Stimulated activated CD8-positive, alpha-beta memory T cell treated with anti-CD3 and anti-CD28 coated beads, Interleukin-4, amount 100 ng/mL, for 1 hour (primary cell): ENCODE measurements at places on chromosomes 3 and 15.

DNA sequence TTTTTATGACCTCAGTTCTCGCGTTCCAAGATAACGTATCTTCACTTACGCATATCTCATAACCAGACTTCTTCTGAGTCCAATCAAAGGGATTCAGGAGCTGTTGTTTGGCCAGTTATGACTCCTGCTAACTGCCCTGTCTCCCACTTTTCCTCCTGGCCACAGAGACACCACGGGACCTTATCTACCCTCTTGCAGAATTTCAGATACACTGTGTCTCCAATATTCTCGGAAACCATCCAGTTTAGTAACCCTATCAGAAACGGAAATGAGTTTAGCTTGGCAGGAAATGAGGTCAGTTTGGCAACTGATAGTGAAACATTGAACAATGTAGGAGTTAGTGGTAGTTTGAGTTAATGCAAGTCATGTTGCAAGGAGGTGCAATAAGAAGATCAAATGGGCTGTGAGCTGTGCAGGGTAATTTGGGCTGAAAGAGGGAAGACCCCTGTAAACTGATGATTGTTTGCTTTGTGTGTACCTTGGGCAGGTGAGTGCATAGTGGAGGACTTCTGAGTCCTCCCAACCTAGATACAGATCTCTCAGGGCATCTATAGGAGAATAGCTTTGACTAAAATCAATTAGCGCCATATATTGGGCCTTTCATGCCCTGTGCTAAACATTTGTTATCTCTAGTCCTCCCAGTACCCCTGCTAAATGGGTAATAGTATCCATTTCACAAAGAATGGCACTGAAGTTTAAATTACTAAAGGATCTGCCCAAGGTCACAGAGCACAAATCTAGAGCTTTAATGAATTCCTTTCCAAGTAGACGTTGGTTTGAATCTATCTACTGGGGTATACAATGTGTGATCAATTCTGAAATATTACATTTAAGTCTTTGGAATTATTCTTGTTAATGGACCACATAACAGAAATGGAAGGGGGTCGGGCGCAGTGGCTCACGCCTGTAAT lies 41.3 kb upstream of the PIK3CB start:
- no peak for DNase-seq

- DNase-seq, result peak; percentile 19
Observed at GRCh38 chr3:106176734-106177133, 307.9 kb upstream of the CBLB start.

GRCh38 chr15:90141646-90142045 lies 39.4 kb upstream of the IDH2 start:
- DNase-seq, result no peak

DNA sequence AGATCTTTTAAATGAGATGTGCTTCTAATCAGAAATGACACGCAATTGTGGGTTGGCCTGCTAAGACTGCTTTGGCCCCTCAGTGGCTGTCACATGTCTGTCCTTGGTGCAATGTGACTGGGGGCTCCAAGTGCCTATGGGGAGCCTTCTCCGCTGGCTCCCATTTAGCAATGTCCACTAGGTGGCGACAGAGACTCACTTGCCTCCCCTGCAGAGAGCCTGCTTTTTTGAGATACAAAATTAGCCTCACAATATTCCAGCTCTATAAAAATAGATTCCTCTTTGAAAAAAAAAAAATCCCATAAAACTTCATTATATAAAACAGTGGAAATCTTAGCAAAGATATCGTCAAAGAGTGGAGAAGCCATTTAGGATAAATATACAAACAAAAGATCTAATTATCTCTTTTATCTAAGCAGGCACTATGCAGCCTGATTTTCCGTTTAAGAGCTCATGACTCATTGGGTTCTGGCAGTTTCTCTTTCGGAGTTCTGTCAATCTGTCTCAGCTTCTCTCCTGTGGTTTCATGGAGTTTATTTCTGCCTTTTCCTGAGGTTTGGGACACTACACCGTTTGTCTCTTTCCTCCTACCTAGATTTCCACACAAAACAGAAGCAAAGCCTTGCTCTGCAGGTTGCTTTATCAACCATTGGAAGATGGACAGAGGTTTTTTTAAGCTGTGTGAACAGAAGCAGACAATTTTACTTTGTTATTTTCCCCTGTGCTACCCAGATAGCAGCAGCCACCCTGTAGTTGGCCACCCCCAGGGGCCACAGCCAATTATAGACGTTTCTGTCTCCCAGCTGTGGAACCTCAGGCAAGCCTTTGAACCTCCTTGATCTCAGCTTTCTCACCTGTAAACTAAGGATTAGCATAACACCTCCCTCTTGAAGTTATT lies 68.4 kb upstream of the TNFAIP8L3 start:
- DNase-seq, result no peak
